ENCODE measurements at places on chromosomes 1 and 21.

- DNase-seq, result no peak
These were observed 65.1 kb upstream of the ARHGAP29 start for GRCh38 chr1:94302497-94302896.

DNA sequence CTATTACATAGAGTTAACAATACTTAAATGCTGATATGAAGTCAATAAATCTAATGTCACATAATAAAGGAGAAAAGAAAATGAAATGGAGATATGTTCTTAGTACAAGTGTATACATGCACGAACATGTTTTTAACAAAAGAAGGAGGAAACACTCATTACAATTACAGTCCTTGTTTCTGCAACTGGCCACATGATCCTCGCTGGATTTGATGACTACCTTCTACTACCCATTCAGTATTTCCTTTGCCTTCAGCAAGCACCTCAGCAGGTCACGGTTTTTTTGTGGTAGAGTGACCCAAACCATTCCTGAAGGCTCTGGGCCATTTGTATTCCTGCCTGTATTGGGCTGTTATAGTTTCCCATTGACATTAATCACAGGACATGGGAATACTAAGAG is 172.8 kb upstream of the CXADR start:
- no peak for DNase-seq

DNA sequence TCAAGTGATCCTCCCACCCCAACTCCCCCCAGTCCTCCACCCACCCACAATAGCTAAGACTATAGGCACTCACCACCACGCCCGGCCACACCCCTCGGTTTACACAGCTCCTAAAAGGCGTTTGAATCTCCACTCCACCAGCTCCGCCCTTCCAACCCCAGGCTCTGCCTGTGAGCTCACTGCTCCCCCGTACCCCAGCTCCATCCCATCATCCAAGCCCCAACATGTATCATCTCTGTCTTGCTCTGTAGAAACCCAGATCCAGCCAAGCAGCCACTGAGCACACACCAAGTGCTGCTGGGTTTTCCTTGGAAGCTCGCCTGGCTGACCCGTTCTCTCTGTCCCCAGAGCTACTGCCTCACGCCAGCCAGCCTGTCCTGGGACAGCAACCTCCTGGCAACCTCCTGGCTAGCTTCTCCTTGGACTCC is 12.0 kb upstream of the S100A2 start:
- DNase-seq, result no peak

- no peak for DNase-seq
These were observed 394.6 kb downstream of the USH2A start for GRCh38 chr1:216028631-216029030.

DNA sequence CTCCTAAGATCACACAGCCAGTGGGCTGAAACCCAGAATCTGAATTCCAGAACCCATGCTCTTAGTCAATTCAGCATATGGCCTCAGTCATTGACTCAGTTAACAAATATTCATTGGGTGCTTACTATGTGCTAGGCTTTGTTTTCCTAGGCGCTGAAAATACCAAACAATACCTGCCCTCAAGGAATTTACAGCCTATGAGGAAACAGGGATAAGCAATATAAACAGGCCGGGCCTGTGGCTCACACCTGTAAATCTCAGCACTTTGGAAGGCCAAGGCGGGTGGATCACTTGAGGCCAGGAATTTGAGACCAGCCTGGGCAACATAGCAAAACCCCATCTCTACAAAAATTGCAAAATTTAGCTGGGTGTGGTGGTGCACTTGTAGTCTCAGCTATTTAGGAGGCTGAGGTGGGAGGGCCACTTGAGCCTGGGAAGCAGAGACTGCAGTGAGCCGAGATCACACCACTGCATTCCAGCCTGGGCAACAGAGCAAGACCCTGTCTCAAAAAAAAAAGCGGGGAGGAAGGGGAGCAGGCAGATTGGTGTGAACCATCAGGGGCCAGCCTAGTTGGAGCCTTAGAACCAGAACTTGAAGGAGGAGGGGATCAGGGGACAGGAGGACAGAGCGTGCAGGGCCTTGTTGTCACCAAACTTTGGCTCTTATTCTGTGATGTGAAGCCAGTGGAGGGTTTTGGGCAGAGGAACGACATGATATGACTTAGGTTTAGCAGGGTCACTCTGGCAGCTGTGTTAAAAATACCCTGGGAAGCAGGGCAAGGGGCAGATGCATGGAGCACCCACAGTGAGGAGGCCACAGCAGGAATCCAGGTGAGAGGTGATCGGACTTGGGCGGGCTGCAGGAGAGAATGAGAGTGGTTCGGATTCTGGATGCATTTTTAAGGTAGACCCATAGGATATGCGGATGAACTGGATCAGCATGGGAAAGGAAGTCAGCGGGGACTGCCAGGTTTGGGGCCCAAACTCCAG is 5.8 kb downstream of the TINAGL1 start:
- no peak for DNase-seq

DNA sequence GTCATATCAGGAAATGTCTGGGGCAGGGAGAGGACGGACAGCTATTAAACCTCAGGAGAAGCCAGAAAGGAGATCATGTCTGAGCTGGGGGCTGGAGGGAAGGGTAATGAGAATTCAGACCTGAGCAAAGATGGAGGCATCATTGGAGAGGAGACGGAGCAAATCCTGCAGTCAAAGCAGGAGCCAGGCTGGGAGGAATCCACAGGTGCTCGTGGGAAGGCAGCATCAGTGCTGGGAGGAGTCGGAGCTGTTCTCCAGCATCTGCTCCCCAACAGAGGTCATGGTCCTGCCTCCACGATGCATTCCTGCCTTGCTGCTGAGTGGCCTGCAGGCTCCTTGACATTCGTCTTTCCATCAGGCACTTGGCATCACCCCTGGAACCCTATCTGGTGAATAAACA is 148.3 kb upstream of the RAB4A start:
- no peak for DNase-seq

DNA sequence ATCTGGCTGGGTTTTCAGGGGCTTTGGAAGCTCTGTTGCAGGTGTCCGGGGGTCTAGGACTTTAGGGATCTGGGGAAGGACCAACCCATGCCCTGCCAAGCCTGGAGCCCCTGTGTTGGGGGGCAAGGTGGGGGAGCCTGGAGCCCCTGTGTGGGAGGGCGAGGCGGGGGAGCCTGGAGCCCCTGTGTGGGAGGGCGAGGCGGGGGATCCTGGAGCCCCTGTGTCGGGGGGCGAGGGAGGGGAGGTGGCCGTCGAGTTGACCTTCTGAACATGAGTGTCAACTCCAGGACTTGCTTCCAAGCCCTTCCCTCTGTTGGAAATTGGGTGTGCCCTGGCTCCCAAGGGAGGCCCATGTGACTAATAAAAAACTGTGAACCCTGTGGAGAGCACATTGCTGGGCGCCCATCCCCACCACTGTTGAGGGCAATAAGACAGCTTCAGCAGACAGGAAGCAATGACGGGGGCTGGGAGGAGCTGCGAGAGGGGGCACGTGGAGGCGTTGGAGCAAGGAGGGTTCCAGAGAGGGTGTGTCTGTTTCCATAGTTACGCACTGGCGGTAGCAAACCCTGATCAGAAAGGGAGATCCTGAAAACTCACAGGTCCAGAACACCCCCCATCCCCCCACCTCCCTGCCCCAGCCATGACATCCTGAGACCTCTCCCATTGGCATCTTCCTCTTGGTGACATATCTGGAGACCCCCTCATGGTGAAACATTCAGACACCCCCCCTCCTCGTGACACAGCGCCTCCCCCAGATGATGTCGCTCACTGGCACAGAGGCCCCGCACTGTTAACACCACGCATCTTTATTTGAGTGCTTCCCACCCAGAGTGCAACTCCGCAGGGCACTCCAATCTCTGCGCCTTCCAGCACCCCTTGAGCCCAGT is 8.4 kb downstream of the MYBPH start:
- no peak for DNase-seq

- no peak for DNase-seq
These were observed 202.2 kb upstream of the C8B start for GRCh38 chr1:57167997-57168396.

DNA sequence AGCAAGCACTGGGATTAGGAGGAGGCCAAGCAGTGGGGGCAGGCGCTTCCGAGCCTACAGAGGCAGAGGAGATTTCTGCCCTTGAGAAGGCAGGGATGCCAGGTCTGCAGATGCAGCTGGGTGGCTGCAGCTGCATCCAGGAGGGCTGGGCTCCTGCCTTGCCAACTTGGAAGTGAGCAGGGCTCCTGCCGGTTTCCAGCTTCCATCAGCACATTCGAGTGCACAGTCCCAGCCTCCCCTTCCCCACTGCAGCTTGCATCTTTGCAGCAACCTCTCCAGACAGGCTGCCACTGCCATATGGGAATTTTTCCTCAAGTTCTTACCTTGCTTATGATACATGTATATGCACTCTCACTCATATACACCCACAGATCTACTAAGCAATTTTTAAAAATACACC is 1234.3 kb upstream of the B3GALT2 start:
- no peak for DNase-seq

DNA sequence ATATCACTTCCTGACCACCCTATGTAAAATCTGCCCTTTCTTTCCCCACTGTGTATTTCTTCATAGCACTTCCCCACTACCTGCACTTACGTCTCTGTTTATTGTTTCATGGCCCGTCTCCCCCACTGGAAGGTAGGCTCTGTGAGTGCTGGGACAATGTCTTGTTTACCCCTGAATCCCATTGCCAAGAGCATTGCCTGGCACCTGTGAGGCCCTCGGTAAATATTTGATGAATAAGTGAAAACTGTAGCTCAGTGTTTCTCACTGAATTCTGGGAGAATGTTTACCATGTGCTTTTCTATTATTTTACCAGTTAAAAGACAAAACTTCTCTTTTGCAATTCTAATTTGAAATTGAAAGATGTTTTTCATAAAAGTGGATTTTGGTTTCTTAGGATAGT is 11.8 kb downstream of the NFASC start:
- no peak for DNase-seq

GRCh38 chr1:62142496-62142895 is 52.2 kb upstream of the L1TD1 start:
- no peak for DNase-seq
